NCI-H1694 treated with DMSO at 0.1 percent for 48 hours (cell line): ENCODE measurements at places on chromosomes 1 and 21.

DNA sequence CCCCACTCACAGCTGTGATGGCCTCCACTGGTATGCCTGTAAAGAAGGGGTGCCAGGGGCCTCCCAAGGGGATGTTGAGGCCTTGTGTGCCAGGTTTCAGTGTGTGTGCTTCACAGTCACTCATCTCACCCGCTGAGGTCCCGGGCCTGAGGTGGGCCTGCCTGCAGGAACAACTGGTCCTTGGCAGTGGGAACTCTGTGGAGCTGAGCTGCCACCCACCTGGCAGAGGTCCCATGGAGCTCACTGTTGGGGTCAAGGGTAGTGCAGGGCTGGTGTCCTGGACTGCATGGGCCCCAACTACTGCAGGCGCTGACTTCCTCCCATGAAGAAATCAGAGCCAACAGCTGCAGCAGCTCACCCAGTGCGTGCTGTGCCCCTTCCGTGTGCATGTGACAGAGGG is 17.3 kb upstream of the ZNF678 start:
- no peak for DNase-seq

GRCh38 chr1:30816211-30817076 is 58.9 kb upstream of the LAPTM5 start:
- DNase-seq: no peak

- no peak for DNase-seq
Measured at GRCh38 chr1:116873680-116874271, 35.9 kb upstream of the PTGFRN start.

DNA sequence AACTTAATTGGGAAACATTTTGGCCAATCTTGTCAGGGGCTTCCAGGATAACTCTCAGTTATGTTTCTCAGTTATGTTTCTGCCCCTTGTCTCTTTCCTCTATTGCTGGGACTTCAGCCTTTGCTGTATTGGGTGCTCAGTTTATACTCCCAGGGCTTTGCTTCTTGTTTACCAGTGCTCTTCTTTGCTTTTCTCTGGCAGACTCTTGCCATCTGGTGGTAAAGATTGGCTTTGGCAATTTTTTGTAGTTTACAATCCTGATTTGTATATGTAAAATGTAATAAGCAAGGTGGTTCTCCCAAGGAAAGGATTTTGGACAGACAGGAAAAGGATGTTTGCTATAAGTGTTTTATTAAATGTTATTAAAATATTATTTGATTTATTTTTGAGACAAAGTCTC is 37.9 kb downstream of the FABP3 start:
- DNase-seq: peak; percentile 41

DNA sequence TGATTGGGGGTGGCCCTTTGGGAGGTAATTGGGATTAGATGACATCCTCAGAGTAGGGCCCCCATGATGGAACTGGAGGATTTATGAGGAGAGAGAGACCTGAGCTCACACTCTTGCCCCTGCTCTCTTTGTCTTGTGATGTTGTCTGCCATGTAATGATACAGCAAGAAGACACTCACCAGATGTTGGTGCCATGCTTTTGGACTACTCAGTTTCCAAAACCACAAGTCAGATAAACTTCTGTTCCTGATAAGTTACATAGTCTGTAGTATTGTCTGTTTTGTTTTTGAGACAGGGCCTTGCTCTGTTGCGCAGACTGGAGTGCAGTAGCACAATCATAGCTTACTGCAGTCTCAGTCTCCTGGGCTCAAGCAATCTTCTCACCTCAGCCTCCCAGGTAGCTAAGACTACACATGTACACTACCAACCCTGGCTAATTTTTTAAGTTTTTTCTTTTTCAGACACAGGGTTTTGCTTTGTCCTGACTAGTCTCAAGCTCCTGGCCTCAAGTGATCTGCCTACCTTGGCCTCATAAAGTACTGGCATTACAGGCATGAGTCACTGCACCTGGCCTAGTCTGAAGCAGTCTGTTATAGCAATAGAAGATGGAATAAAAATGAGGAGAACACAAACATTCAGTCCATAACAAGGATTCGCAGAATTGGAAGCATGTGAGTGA is 115.0 kb upstream of the GALNT2 start:
- DNase-seq: no peak
